Stimulated activated CD4-positive, alpha-beta T cell treated with anti-CD3 and anti-CD28 coated beads, Interleukin-15, amount 100 ng/mL, for 48 hours (primary cell): ENCODE measurements at places on chromosomes 4 and X.

DNA sequence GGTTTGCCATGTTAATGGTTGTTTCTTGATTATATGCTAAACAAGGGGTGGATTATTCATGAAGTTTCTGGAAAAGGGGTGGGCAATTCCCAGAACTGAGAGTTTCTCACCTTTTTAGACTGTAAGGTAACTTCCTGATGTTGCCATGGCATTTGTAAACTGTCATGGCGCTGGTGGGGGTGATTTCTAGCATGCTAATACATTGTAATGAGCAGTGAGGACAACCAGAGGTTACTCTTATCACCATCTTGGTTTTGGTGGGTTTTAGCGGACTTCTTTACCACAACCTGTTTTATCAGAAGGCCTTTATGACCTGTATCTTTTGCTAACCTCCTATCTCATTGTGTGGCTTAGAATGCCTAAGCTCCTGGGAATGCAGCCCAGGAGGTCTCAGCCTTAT lies 81.5 kb downstream of the CFAP299 start:
- no peak for DNase-seq

GRCh38 chr4:83851261-83852084 lies 315.6 kb downstream of the GPAT3 start:
- no peak for DNase-seq

DNA sequence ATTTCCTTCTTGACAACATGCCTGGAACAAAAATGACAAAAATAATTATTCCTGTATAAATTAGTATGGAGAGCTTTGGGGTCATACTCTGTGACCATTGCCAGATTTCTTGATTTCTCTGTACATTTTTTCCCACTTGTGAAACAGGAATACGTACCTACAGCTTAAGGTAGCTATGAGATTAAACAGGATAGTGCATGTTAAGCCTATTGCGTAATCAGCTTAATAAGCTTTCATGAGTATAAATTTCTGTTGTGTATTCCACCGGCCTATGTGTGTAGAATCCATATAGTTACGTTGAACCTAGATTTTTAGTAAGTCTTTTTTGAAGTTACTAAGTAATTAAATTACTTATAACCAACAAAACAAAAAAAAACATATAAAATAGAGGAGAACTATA lies 334.9 kb downstream of the DCTD start:
- DNase-seq, result no peak

- DNase-seq, result no peak
Measured at GRCh38 chr4:124386163-124386562, 326.4 kb downstream of the ANKRD50 start.

GRCh38 chrX:139924069-139924695 lies 8.7 kb downstream of the ATP11C start:
- DNase-seq, result no peak
